ENCODE measurements at places on chromosomes 5 and 9.

- DNase-seq = no peak
These were observed 161.5 kb upstream of the KIF2A start for GRCh38 chr5:62144401-62145022.

GRCh38 chr9:128216781-128217553, 13.8 kb downstream of the DNM1 start:
- no peak for DNase-seq

DNA sequence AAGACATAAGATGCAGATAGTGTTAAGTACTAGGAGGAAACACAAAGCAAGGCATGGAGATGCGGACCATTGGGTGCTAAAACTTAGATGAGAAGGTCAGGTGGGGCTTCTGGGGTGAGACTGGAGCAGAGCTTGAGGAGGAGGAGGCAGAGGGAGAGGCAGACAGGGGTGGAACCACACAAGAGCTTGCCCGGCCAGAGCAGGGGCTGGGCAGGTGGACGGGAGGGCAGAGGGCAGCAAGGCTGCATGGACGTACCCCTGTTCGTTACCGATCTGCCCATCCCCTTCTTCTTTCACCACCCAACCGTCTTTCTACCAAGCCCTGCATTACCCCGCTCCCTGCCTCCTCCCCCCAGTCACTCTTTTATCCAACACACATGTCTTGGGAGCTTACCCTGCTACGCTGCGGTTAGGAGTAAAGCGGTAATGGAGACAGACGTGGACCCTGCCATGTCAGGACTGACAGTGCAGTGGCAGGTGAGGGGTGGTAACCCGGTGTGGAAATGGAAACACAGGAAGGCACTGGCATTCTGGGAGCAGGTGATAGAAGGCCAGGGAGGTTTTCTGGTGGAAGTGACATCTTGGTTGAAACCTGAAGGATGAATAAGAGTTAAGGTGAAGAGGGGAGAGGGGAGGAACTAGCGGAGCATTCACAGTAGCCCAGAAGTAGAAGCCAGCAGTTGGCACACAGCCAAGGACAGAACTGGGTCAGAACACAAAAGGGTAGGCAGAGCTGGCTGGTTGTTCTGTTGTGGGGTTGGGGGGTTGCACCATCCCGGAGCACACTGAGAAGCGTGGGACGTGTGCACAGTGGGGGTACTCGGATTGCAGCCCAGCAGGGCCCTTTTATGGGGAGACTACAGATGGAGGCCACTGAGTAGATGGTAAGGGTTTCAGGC, 167.2 kb downstream of the CACNA1B start:
- DNase-seq = no peak

DNA sequence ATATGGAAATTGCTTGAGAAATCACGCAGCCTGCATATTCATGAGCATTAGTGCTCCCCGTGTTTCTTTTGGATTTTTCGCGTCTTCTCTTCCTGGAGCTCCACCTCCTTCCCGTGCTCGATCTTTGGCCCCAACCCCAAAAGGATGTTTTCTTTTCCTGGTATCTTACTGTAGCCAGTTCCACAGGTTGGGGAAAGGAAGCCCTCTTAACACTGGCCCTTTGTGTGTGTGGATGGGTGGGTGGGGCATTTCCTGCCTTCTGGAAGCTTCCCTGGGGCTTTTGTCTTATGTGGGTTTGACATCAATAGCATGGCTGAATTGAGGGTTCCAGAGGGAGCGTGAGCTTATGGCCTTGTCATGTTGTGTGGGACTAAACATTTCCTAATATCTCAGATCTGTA, 21.9 kb downstream of the STXBP1 start:
- no peak for DNase-seq

- DNase-seq = no peak
These were observed 1086.5 kb downstream of the NR2F1-AS1 start for GRCh38 chr5:92494508-92494907.

- DNase-seq = no peak
These were observed 79.2 kb downstream of the LIX1 start for GRCh38 chr5:97063251-97063650.

GRCh38 chr5:81633471-81633870, 117.4 kb downstream of the SSBP2 start:
- DNase-seq = no peak

- DNase-seq = no peak
These were observed 321.1 kb downstream of the ARRDC3 start for GRCh38 chr5:91061946-91062562.

- no peak for DNase-seq
These were observed 240.6 kb downstream of the MARCHF11 start for GRCh38 chr5:15938961-15939360.

- DNase-seq = no peak
These were observed 54.1 kb downstream of the GARNL3 start for GRCh38 chr9:127318651-127319167.

GRCh38 chr5:129962506-129962905, 58.2 kb downstream of the CHSY3 start:
- no peak for DNase-seq

DNA sequence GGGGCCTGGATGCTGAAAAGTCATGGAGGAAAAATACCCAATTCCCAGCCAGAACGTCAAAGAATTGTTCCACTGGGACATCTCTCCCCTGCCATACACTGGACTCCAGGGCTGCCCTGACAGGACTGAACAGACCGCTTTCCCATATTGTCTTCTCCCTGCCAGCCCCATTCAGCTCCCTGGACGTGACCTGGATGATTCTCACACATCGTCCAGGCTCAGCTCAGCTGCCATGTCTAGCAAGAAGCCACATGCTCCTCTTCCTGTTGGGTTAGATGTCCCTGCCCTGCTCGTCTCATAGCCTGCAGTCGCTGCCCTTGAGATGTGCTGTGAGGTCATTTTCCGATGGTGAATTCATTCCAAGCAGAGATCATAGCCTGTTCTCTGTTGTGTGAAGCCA, 37.4 kb downstream of the FOXI1 start:
- no peak for DNase-seq

DNA sequence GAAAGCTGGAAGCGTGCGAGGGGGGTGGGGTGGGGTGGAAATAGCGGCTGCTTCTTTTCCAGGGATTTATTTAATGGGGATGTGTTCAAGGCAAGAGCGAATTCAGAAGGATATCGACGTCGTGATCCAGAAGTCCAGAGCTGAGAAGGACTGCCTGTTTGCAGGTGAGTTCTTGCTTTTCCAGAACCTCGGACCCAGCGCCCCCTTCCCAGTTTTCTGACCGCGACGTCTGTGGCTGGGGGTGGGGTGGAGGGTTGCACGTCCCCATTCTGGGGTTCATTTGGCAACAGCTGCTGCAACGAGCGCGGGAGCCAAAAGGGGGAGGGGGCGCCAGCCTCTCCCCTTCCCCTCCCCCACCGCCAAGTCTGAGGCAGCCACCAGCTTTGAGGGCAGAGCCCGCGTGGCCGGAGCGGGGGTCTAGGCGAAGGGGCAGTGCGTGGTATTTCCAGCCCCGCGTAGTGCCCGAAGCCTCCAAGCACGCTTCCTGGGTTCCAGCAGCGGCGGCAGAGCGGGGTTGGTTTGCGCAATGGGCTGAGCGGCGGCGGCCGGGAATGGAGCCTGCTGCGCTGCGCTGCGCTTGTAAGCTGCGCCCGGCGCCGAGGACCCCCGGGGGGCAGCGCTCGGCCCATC, 701 bp downstream of the PARP8 start:
- no peak for DNase-seq

DNA sequence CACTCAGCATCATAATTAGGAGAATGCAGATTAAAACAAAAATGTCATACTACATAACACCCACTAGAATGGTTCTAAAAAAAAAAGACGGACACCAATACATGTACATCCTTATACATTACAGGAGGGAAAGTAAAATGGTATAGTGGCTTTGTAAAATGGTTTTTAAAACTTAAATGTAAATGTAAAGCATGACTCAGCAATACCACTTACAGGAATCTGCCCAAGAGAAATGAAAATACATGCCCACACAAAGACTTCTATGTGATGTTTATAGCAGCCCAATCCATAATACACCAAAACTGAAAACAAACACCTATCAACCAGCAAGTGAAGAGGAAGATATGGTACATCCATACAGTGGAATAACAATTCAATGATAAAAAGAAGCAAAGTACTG, 939.1 kb upstream of the ACO1 start:
- DNase-seq = no peak

GRCh38 chr9:122642226-122642625, 15.2 kb downstream of the OR1B1 start:
- no peak for DNase-seq

DNA sequence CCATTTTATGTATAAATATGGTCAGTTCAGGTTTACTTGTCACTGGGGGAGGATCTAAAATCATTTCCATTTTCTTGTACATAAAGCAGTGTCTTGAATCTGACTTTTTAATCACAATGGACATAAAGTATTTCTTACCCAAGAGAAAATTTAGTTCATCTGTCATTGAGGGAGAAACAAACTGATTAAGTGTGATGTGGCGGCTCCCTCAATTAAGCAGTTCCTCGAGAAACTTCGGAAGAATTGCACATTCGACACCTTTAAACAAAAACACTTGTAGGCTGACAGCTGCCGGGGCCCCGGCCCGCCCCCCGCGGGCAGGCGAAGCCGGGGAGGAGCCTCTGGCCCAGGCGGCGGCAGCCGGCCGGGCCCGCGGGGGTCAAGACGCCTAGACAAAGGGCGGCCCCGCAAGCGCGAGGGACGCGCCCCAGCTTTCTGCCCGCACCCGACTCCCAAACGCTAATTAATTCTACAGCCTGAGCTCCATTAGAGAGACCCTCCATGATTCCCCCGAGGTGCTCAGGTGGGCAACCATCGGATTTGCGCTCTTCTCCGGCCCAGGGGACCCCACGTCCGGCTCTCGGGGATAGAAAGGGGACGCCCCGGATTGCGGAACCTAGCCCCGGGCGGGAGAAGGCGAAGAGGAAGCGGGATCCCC, 750 bp downstream of the TRIM36 start:
- DNase-seq = no peak

- DNase-seq = no peak
These were observed 556 bp downstream of the PCDHGC3 start for GRCh38 chr5:141476132-141476911.

- no peak for DNase-seq
These were observed 40.3 kb upstream of the CDKN2B start for GRCh38 chr9:22049411-22049810.

GRCh38 chr5:161535762-161536161, 10.8 kb downstream of the GABRB2 start:
- DNase-seq = no peak

DNA sequence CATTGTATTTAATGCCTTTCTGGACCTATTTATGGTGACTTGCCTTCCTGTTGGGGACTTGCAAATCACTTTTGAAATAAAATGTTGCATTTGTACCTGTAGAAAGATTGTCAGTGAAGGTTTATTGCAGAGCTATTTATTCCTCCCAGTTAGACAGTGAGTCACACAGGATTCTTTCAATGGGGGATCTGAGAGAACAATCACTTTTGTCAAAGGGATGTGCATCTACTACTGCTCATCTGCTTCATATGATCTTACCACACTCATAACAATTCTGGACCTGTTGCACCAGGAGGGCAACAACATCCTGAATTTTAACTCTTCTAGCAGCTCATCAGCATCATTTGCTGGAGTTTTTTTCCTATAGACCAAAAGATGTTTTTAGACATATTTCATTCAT, 66.8 kb downstream of the FBXL7 start:
- no peak for DNase-seq

- DNase-seq = no peak
These were observed 9.4 kb downstream of the CD180 start for GRCh38 chr5:67187006-67187715.

- no peak for DNase-seq
These were observed 93.8 kb upstream of the FANCC start for GRCh38 chr9:95411054-95411892.

DNA sequence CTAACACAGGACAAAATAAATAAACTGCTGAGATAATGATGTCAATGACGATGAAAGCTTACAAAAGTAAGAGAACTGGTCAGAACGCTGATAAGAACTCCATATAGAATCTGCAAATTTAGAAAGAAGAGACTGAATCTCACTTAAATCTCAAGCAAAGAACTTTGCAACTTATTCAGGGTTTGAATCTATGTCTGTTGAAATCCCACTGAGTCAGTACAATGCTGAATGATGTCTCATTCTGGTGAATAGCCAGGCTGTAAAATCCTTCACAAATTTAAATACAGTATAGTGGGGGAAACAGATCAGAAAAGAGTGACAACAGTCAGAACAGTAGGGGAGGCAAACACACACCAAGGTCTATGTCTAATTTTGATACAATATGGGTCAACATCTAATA, 38.9 kb upstream of the NR3C1 start:
- no peak for DNase-seq

GRCh38 chr9:121784731-121785411, 133.4 kb downstream of the DAB2IP start:
- no peak for DNase-seq

- no peak for DNase-seq
These were observed 347.8 kb downstream of the TRPM3 start for GRCh38 chr9:70773579-70773978.

DNA sequence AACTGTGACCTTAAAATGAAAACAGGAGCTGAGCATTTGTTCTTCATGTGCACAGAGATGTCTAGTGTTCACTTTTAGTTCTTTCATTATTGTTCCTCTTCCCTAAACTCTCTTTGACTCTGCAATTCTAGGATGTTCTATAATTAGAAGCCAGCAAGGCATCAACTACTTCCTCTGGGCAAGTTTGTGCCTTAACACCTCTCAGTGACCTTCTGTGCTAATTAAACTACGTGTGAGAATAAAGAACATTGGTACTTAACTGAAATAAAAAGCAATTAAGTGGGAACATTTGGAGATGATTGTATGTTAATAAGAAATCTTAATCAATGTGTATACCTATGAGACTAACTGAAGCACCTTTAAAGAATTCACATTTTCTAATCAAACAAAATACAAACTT, 242.8 kb downstream of the RASEF start:
- no peak for DNase-seq

DNA sequence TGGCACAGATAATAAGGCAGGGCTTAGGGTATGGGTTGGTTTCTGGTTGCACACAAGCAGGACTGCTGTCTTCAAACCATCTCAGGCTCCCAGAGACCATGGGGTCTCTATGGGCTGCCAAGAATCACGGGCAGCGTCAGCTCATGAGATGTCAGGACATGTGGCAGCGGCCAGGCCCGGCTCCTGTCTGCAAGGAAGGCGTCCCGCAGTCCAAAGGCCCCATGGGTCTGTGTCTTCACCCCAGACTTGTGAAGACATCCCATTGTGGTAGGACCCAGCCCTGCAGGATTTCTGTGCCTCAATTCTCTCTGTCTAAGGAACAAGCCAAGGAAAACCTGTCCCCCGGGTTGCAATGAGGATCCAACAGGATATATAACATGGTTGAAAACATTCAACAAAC, 32.6 kb downstream of the IPPK start:
- DNase-seq = no peak

- no peak for DNase-seq
These were observed 98.8 kb downstream of the LHX2 start for GRCh38 chr9:124110307-124110915.

- DNase-seq = no peak
These were observed 35.7 kb upstream of the SLC25A51 start for GRCh38 chr9:37939575-37940095.

- DNase-seq = no peak
These were observed 222.2 kb downstream of the TMEM167A start for GRCh38 chr5:82854956-82855355.
